ENCODE measurements at places on chromosomes 5 and 9.

- no peak for DNase-seq
Observed at GRCh38 chr9:98253565-98253964, 1.9 kb downstream of the TBC1D2 start.

GRCh38 chr9:77872863-77873262, 158.7 kb downstream of the GNAQ start:
- DNase-seq = no peak

DNA sequence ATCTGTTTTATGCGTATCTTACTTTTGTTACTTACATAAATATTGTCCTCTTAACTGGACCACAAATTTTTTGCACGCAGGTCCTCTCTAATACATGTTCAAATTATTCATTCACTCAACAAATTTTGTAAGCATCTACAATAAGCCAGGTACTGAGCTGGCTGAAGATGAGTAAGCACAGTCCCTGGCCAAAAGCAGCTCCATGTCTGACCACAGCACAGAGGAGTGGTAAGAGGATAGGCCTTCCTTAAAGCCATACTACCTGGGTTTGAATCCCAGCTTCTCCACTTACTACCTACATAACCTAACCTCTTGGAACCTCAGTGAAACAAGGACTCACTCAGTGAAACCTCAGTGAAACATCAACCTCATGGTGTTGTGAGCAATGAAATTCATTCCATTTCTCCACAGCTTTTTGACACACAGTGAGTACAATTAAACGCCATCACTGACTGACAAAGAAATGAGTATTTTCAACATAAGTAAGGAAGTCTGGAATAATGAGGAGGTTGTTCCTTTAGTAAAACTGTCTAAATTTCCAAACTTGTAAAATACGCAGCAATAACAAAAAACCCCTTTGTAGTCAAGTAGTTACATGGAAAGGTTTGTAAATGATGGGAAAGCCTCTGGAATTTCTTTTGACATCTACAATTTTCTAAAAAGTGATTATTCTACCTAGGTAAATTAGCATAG, 15.0 kb downstream of the PTAR1 start:
- no peak for DNase-seq

GRCh38 chr9:7173139-7173538, 415.4 kb downstream of the KDM4C start:
- DNase-seq = no peak

- no peak for DNase-seq
Observed at GRCh38 chr5:94841598-94842322, 223.3 kb downstream of the SLF1 start.

DNA sequence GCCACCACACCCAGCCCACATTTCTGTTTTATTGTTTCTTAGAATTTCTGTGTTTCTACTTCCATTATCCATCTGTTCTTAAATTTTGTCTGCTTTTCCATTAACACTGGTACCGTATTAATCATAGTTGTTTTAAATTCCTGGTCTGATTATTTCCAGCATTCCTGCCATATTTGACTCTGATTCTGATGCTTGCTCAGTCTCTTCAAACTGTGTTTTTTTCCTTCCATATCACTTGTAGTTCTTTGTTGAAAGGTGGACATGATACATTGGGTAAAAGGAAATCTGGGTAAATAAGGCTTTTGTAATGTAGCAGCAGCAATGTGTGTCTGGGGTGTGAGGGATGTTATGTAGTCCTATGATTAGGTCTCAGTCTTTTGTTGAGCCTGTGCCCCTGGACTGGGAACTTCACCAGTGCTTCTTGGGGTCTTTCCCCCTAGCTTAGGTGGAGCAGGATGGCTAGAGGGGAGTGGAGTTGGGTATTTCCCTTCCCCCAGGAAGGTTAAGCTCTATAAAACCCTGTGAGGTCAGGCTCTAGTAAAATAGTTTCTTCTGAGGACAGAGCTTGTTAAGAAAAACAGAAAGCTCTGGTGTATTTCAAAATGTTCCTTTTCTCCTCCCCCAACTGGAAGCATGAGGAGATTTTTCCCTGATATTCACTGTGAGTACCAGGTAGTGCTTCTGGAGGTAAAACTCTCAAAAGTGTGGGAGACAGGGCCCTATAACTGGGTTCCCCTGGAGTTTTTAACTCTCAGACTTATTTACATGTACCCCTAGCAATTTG, 10.1 kb upstream of the TMOD1 start:
- no peak for DNase-seq

DNA sequence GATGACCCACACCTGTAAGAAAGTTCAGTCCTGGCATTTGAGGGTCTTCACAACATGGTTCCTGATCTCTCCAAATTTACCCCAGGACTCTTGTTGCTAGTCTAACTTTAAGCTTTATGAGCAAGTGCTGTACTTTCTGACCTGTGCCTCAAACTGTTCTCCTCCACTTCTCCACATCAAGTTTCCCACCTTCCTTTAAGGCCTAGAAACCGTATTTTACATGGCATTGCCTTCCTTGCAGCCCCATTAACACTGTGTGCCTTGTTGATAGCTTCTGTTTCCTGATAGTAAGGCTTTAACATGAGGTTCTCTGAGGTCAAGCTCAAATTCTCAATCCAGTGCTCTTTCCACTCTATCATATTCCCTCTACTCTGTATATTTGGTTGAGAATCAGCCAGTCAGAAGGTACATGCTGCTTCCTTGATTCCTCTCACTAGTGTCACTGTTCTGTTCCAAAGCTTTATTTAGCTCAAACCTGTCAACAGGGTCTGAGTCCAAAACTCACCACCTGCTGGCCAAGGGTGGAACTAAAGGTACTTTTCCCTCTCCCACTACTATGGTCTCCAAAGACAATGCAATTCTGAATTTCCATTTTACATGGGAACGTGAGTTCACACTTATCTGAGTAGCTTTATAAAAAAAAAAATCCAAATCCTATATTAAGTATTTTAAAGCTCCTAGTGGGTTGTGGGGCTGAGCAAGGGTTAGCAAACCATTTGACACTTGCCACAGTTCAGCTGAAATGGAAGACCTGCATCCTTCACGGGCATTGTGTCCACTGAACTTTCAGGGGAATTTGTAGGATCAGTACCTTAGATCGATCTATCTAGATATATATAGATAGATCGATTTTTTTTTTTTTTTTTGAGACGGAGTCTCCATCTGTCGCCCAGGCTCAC, 21.1 kb downstream of the VCP start:
- peak; percentile 38 for DNase-seq

DNA sequence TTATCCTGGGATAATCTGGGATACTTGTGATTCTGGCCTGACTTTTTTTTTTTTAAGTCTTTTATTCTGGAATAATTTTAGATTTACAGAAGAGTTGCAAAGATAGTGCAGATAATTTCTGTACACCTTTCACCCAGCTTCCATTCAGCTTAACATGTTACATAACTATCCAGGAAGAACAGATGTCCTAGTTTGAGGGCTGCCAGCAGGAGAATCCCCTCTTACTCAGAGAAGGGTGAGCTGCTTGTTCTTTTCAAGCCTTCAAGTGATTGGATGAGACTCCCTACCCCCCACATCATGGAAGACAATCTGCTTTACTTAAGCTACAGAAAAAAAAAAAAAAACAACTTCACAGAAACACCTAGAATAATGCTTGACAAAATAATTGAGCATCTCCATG, 254.2 kb downstream of the TRIM32 start:
- no peak for DNase-seq

DNA sequence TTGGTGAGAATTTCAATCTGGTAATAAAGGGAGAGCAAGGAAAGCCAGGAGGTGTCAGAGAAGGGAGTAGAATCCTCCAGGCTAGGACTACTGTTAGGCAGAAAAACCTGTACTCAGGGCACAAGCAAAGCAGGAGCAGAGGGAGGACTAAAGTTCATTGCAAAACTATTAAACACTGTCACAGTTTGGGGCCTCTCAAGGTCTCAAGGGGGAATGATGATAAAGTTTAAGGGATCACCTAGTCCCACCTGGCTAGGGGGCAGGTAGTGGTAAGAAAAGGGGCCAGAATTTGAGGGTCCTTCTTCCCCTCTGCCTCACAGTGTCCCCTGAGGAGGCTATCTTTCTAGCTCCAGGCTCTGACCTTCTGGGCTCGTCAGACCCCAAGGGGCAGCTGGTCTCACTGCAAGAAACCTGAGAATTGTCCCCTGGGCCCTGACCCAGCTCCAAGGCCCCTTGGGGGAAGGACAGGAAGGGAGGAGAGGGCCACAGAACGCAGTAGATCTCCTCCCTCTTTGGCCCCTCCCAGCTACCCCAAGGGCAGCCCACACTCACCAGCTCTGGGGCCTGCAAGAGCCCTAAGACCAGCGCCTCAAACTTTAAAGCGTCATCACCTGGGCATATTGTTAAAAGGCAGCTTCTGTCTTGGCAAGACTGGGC, 974 bp downstream of the CCDC69 start:
- no peak for DNase-seq

DNA sequence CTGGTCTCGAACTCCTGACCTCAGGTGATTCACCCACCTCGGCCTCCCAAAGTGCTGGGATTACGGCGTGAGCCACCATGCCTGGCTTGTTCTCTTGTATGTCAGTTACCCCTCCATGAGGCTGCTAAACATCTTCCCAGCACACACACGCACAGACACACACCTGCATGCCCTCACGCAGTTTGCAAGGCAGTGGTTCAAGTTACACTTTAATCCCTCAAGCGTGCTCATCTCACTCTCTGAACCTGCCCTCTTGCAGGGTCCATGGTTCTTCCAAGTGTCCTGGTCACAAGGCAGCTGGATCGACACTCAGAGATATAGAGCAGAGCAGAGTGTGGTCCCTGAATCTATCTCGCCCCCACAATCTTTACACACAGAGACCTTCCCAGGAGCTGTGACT, 34.1 kb upstream of the RUFY1 start:
- DNase-seq = no peak

DNA sequence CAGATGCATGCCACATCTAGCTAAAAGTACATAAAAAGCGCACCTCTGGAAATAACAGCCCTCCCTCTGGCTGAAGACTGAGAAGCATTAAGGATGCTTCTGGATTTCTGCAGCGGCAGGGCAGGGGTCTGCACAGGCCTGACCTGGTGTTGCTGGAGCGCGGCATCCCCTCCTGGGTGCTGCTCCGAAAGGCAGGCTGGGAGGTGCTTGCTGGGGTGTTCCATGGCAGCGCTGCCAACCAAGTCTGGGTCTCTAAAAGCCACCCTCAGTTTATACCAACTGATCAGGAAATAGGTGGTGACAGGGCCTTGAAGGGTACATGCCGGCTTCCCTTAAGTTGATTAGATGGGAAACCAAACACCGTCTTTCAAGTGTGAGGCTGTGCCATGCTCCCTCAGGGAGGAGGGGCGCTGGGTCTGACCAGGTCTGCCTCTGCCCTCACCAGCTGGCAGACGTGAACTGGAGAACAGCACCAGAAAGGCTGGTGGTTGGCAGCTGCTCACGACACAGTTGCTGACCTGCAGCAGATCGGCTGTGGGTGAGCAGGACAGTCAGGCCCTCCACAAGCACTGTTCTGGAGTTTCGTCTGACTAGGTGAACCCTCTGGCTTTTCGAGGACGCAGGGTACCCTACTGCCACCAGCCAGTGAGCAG, 81.6 kb downstream of the DAP start:
- DNase-seq = no peak

DNA sequence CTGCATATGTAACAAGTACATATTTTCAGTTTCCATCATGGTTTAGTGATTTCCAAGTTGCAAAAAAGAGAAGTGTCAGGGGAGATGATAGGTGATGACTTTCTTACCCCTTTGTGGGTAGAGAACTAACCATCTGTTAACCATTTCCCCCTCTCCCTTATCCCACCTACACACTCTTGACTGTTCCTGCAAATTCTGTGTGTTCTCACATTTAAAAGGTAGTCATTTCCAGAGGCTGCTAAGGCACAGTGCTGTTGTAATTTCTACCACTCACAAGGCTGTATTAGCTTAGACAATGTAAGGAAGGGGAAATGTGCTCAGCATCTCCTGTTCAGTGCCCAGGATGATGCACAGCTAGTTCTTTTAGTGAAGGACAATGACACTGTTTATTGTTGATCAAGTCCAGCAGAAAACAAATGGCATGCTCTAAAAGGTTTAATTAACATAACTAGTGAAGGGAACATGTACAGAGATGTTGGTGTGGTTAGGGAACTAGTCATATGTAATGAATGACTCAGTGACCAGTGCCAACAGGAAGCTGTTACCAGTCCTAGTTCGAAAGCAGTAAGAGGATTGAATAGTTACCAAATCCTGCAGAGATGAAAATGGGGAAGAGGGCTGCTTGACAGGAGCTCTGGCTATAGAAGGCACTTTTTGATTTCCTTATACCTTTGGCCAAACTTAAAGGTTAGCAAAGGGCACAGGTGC, 165.1 kb downstream of the PLK2 start:
- no peak for DNase-seq

DNA sequence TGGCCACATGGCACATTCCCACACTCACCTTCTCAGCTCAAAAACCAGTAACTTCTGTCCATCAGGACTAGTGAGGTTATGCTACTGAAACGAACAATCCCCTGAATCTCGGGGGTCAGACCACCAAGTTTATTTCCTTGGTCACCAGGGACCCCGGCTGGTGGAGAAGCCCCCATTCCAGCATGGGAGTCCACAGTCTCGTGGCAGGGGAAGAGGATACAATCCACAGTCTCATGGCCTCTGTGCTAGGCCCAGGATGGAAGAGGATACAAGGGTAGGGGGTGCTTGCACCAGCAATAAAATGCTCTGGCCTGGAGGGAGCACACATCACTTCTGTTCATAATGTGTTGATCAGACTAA, 7.4 kb upstream of the CARD19 start:
- DNase-seq = no peak

GRCh38 chr5:103211576-103212561, 46.7 kb upstream of the MACIR start:
- DNase-seq = no peak

GRCh38 chr9:133277467-133277866, 2.5 kb upstream of the ABO start:
- DNase-seq = no peak

- DNase-seq = no peak
Observed at GRCh38 chr9:134871697-134872340, 8.8 kb upstream of the FCN2 start.

DNA sequence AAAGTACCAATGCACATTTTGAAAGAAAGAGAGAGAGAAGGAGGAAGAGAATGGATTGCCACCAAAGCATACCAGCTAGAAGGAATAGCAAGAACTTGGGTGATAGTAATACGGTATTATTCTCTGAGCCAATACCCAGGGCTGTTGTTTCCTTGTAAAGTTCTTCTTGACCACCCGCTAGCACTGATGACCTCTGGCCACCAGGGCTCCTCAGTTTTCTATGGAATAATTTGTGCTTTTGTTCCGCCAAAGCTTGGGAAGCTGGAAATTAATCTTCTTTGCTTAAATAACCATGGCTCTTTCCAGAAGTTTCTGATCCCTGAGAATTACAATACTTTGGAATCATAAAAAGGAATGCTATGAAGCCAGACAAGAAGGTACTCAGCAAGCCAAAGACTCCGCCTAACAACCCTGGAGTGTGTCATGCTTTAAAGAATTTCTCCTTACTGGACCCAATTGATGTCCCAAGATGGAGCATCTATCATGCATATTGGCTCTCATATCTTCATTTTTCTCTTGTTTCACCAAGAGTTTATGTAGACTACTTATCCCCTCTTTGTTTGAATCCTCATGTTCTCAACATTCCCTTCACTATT, 29.8 kb downstream of the OR2K2 start:
- no peak for DNase-seq
